ENCODE measurements at places on chromosomes 3 and 15. TPM values are rescaled to one million over a fixed set of nuclear protein-coding genes. Genes with fewer than 3 reads are reported as not detected.

GRCh38 chr3:49629866-49630265 is 44.3 kb upstream of the APEH start:
- no peak for DNase-seq

DNA sequence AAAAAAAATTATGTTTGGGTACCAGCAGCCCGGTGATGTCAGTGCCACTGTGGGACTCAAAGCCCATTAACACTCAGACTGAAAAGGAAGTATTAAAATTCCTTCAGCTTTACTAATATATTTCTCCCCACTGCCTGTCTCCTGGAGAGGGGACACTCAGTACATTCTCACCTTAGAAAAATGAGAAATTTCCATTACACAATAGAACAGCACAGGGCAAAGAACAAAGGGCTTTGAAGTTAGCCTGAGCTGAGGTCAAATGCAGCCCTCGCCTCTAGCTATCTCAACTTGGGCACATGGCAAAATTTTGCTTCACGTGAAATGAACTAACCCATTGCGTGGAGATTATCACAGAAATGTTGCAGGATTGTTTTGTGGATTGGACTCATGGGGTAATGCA is 80.8 kb downstream of the RARB start:
- peak; percentile 1 for DNase-seq

DNA sequence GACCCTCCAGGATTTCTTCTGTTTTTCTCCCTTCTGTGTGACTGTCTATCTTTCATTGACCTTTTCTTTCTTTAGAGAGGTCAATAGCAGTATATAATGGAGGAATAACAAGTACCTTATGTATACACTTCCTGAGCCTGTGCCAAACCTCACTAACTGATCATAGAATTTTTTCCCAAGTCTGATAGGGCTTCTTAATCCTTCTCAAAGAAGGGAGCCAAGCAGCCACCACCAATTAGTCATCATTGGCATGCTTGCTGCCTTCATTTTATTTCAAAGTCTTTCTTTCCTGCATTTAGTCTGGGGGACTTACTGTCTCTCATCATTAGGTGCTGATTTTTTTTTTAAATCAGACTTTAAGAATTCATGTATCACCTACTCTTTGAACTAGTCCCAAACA is 327.0 kb downstream of the FEZF2 start:
- no peak for DNase-seq

- no peak for DNase-seq
Measured at GRCh38 chr15:63172851-63173451, 15.7 kb upstream of the RPS27L start.

DNA sequence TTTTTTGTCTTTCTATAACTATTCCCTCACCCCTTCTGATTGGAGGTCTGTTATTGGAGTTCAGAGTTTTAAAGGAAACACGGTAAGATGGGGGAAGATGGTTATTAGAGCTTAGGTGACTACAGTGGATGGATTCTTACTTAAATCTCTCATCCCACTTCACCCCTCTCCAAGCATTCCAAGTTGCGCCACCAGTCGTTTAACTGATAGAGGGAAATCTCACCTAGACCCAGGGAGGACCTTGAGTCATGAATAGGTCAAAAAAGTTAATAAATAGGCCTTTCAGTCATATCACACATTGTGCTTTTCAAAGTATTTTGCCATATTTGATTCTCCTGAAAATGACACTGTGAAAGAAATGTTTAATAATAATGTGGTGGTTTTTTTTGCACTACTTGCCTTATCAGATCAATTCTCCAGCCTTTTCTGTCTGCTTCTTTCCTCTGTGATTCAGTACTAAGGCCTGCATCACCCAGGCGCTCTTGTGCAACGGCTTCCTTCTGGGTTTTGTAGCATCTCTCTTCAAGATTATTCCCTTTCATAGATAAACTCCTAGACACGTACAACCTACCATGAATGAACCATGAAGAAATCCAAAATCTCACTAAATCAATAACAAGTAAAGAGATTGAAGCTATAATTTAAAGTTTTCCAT is 100.4 kb upstream of the TGFBR2 start:
- DNase-seq, result no peak

DNA sequence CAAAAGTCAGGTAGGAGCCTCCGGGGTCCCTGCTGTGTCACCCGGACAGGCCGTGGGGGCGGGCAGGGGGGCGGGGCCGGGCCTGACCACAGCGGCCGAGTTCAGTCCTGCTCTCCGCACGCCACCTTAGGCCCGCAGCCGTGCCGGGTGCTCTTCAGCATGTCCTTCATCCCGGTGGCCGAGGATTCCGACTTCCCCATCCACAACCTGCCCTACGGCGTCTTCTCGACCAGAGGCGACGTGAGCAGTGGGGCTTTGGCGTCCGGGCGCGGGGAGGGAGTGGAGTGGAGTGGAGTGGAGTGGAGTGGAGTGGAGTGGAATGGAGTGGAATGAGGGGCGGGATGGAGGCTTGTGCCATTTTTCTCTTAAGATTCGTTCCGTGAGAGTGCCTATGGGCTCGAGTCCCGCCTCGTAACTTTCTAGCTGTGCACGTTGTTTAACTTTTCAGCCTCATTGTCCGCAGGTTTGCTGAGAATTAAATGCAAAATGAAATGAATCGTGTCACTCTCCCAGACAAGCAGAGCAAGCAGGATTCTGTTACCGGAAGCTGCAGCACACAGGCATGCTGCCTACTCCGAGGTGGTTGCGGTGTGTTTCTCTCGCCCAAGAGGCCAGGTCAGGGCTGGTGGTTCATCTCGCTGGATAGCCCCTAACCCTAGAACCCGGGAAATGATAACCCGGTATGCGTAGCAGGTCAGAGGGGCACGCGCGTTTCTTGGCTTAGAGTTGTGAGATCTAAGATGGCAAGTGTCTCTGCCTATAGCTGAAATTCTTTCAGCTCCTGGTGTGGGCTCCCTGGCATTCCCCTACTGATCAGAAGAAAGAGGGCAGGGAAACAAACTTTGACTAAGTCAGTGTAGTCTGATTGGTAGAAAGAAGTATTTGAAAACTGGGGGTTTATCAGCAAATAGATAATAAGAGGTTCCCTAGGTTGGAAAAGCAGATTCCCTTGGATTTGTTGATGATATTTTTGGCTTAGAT is at the start of gene FAH:
TSS of gene FAH (plus strand) at position 104 of the 981 bp plus-strand sequence. CDS start at position 160, 56 bp downstream.
- peak; percentile 66 for DNase-seq

DNA sequence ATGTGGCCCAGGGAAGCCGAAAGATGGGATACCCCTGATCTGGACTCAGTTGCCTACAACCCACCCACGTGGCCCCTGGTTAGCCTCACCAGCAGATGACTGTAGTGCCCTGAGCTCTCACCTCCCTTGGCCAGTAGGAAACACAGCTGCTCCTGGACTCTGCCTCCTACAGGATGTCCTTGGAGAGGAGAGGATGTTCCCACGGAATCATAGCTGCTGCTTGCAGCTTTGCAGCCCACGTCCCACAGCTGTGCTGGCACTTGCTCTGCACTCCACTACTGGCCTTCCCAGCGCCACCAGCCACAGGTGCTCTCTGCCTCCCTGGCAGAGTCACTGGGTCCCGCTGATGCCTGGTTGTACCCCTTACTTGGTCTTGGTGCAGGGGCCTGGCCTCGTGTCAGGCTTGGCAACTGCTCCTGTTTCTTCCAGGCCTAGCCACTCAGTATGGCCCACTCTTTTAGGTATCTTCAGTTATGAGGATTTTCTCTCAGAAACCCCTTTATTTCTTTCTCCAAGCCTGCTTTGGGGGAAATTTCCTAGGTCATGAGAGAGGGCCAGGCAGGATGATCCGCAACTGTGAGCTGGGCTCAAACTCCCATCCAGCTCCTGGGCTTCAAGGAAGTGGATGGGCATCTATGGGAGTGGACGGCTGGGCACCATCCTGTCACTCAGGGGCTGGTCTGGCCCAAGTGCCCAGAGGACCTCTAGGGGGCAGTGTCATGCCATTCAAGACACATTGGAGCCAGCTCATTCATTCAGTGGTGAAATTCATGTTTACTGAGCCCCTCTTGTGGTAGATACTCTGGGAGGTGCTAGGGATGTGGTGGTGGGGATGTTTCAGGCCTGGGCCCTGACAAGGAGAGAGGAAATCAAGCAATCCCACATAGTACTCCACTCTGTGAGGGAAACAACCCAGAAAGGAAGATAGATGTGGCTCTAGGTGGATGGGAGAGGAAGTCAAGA is 16.2 kb upstream of the VILL start:
- DNase-seq, result peak; percentile 28

DNA sequence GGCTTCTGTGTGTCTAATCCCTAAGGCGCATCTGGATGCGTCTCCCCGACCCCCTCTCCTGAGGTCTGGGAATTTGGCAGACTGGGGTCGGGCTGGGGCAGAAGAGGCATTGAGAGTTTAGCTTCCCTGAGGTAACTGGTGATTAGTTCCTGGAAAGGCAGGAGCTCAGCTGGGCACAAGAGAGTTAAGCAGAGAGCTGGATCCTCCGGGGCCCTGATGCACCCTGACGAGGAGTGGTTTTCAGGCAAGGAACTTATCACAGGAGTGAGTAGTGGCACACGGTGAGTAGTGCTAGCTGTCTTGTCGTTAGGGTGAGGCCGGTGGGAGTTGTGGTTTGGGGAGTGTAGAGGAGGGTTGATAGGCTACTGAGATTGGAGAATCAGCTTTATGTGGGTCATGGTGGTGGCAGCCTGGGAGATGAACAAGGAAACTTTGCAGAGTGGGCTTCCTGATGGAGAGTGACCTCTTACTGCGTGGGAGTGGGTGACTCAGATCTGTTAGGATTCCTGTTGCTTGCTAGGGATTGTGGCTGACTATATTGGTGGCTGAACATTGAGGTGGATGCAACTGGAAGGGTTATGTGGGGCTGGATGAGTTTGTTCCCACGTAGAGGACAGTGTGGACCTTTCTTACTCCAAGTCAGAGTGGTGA is 897 bp downstream of the RAD54L2 start:
- DNase-seq, result peak; percentile 30

GRCh38 chr3:182487611-182488010 is 305.7 kb upstream of the ATP11B start:
- peak; percentile 68 for DNase-seq

- DNase-seq, result no peak
Measured at GRCh38 chr3:46537779-46538178, 28.3 kb downstream of the LRRC2 start.

- DNase-seq, result no peak
Measured at GRCh38 chr15:96700555-96700954, 370.1 kb downstream of the NR2F2 start.

DNA sequence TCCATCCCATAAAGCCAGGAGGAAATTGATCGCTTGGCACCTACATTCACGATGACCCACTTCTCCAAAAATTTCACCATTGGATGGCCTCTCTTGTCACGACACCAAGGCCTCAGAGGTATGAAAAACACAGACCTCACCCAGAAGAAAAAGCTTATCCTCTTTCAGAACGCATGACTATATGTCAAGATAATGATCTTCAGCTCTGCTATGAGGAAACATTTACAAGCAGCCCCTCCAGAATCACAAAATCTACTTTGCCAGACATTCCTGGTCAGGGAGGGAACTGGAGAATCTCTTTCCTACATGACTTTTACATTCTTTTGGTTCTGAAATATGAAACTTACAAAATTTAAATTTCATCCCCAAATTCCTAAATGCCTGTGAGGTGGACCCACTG is 122.7 kb downstream of the WNT5A start:
- no peak for DNase-seq

GRCh38 chr3:38960042-38960622 is 91.6 kb downstream of the SCN11A start:
- no peak for DNase-seq

DNA sequence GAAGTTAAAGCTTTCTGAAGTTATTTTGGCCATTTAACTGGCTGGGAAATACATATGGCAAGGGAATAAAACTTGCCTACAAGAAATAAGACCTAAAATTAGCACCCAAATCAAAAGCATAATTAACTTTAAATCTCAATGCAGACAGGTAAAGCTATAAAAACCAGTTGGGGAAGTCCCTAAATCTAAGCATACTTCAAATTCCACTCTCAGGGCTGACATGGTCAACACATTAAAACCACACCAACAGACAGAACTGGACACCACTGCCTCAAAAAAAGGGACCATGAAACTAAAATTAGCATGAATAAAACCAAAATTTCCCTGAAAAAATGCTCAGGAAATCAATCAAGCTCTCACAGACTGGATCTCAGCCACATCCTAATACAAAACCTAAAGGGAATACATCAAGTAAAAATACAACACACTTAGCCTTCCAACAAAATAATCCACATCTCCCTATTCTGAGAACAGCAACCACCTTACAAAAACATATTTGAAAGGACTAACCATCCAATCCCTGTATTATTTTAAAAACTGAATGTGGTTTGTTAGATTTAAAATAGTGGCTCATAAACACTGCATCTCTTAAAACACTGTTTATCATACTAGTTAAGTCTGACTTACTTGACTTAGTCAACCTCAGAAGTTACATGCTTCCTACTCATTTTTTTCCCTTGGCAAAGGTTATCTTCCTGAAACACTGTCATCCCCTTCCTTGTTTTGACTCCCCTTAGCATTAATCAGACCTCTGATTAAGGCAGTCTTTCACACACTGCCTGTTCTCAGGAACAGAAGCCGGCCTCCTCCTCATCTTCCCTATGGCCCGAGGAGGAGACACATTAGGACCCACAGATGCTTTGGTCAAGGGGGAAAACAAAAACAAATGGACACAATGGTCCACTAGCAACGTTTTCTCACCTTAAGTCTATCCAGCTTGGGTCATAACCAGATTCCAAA is 8.3 kb downstream of the TRA2B start:
- no peak for DNase-seq

DNA sequence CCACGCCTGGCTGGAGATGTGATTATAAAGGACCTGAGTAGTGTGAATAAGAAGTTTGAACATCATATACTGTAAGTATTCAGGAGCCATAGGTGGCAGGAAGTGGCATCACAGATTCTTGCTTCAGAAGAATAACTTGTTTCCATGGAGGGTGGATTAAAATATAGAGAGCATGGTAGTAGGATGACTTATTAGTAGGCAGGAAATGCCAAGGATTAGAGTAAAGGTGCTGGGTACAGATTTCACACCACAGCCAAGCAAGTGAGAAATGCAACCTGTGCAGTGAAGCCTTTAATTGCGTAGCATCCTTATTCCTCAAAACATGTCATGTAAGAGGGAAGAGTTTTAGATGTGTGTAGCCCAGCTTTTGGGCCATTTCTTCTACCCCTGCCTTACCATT is 30.8 kb downstream of the IFT122 start:
- no peak for DNase-seq

PARP15 gene
- total RNA-seq, result not detected

GPR87 gene
- total RNA-seq, result not detected

SLC15A2 gene
- not detected for total RNA-seq

NME9 gene
- 0.57 TPM for total RNA-seq

All from Caki2 (cell line).